Astrocyte (in vitro differentiated cells and primary cell): ENCODE measurements at places on chromosomes 5 and 9. TPM values are rescaled to one million over a fixed set of nuclear protein-coding genes. Genes with fewer than 3 reads are reported as not detected.
A peak's percentile ranks its signal among the peaks of the same experiment; 100 is the strongest.

DNA sequence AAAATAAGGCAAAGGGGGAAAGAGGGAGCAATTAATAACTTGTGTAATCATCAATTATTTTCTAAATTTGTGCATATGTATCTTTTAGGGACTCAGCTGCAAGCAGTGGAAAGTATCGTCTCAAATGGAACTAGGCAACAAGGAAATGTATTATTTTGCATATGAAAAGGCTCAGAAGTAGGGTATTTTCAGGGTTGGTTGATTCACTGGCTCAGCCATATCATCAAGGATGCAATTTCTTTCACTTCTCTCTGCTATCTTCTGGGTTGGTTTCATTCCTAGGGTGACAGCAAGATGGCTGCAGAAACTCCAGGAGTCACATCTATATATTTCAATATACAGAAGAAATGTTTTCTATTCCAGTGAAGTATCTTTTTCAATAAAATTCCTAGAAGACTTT is 509.8 kb downstream of the DMAC1 start:
- DNase-seq, result no peak

Gene ACOT12
- 0.09 TPM in 1 of 2 replicates, not detected in the other for total RNA-seq

DNA sequence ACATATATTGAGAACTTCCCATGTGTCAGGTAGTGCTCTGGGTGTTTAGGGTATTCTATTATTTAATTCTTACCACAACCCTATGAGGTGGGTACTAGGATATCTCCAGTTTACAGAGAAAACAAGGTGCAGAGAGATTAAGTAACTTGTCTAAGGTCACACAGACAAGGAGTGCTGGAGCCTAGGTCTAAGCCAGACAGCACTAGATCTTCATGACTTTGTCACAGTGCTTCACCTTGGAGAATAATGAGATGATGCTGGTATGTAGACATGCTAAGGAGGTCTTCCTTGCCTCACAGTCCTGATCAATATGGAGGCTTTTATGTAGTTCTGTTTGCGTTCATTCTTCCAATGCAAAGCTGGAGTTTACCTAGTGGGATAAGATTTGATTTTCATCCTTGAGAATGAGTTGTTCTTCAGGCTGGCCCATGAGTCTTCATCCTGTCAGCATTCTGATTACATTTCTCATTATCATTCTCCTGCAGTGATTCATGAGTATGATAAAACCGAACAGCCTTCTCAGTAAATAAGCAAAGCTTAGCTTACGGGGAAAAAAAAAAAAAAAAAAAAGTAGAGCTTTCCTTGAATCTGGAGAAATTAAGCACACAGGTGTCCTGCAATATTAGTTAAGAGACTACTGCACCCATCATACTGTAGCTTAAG is 176.3 kb downstream of the C9orf152 start:
- DNase-seq, result peak; percentile 91

Gene NR4A3
- 3.2 and 3.6 TPM in 2 replicates for total RNA-seq

GRCh38 chr5:87944553-87945285 is 323.9 kb downstream of the TMEM161B start:
- peak; percentile 66 for DNase-seq

DNA sequence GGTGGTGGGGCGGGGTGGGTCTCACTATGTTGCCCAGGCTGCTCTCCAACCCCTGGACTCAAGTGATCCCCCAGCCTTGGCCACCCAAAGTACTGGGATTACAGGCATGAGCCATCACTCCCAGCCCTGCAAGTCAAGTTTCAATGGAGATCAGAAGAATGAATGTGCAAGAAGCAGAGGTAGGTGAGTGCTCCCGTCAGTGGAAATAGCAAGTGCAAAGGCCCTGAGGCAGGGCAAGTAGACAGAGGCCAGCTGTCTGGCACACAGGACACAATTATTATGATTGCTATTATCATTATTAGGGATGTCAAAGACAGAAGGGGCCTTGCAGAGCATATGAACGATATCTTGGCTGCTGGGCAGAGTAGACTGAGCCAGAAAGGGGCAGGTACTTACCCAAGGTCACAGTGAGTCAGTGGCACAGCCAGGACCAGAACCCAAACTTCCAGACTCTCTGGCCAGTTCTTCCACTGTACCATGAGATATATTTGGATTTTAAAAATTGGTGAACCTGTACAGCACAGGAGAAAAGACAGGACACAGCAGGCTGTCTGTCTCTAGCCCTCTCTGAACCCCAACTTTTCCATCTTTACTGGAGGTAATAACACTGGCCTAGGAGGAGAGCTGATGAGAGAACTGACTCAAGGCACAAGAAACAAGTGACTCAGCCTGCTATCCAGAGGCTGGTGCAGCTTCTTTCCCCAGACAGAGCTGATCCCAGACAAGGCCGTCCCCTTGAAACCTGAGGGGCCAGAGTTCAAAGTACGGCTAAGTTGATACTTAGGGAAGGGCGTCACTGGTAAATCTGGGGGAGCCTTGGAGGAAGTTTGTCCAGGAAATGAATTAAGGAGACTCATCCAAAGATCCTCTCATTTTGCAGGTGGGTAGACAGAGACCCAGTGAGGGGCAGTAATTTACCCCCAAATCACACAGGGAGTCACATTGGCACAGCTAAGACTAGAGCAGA is 1.4 kb downstream of the HDHD3 start:
- DNase-seq, result no peak

Gene KCNIP1
- total RNA-seq, result 0.45 and 0.60 TPM in 2 replicates

GRCh38 chr5:28009576-28009975 is 971.2 kb upstream of the CDH9 start:
- peak; percentile 4 for DNase-seq

DNA sequence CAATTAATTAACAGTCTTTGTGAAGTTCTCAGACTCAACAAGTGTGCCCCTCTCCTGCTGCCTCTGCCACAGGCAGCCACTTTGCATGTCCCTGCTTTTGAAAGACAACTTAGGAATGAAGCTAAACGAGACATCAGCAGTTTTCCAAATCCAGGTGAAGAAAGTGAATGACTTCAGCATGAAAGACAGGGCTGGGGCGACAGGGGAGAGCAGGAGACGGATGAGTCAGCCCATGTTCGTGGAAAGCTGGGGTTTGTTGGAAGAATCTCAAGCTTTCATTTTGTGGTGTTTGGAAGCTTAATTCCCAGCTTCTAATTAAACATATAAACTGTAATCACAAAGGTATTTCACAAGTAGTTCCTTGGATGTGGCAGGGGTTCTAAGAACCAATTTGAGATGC is 207.8 kb upstream of the MAP3K1 start:
- peak; percentile 54 for DNase-seq

Gene SCGB3A2
- 0.59 and 0.82 TPM in 2 replicates for total RNA-seq

DNA sequence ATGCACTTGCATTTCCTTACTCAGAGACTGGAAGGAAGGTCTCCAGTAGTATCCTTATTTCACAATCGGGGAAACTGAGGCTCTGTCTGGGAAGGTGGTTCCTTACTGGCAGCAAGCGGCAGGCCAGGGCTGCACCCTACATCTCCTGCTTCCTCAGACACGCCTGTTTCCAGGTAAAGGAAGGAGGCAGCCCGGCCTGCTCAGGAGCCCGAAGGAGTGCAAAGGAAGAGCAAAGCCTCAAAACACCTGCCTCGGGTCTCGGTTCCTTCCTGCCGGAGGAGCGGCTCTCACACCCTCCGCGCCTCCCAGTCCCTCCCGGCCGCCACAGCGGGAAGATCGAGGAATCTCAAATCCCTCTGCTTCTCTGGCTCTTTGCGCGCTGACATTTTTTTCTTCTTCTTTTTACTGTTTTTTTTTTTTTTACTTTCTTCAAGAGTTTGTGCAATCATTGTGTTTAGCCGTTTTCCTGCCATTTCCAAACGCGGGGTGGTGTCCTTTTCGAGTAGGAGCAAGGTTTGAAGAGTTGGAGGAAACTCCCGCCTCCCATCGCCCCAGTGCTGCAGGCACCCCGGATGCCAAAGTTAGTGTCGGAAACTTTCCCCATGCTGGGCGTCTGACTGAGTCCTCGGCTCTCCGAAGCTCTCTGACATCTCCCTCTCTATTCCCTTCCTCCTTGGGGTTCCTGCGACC is 1.0 kb downstream of the GGTA1 start:
- DNase-seq, result no peak

GRCh38 chr5:24644761-24645160 is at the start of gene CDH10:
CDH10 (minus strand) TSS chr5:24644978; CDS start chr5:24593490, 51,488 bp downstream.
- DNase-seq, result peak; percentile 63

GRCh38 chr5:96569332-96569731 is 92.8 kb upstream of the CAST start:
- DNase-seq, result no peak

Gene SPINK4
- total RNA-seq, result not detected in 2 replicates

Gene ECM2
- total RNA-seq, result 0.18 and 0.22 TPM in 2 replicates

GRCh38 chr5:166898166-166898565 is 1393.3 kb upstream of the WWC1 start:
- no peak for DNase-seq

GRCh38 chr5:124980163-124980941 is 233.9 kb upstream of the ZNF608 start:
- DNase-seq, result no peak

DNA sequence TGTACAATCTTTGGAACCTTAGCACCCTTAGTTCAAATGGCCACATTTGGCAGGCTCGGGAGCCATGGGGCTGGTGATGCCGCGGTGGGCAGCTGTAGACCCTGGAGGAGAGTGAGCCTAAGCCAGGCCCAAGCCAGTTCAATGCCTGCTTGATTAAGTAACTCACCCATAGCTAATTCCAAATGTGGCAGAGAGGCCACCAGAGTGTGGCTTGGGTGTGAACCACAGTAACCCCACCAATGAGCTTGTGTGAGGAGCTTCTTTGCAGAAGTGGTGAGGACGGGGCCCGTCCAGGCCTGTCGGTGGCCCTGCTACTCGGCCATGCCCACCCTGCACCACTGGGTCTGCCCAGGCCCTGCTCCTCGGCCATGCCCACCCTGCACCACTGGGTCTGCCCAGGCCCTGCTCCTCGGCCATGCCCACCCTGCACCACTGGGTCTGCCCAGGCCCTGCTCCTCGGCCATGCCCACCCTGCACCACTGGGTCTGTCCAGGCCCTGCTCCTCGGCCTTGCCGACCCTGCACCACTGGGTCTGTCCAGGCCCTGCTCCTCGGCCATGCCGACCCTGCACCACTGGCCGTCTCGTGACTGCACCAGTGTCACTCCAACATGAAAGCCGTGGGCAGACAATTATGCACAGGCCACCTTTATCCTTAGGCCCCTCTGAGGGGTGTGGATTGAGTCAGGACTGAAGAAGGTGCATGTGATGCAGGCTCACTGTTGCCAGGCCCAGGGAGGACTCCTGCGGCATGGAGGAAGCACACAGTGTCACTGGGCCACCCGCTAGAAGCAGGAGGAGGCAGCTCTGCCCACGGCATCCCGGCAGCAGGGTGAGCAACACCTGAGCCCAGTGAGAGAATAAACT is 75.4 kb downstream of the MRPL36 start:
- DNase-seq, result no peak

DNA sequence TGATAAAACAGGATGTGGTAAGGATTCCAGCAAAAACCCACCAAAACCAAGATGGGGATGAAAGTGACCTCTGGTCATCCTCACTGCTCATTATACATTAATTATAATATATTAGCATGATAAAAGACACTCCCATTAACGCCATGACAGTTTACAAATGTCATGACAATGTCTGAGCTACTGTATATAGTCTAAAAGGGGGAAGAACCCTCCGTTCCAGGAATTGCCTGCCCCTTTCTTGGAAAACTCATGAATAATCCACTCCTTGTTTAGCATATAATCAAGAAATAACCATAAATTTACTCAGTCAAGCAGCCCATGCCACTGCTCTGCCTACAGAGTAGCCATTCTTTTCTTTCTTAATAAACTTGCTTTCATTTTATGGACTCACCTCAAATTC is 96.4 kb upstream of the VLDLR start:
- no peak for DNase-seq

GRCh38 chr5:93072831-93073459 is 508.1 kb downstream of the NR2F1-AS1 start:
- DNase-seq, result peak; percentile 53

DNA sequence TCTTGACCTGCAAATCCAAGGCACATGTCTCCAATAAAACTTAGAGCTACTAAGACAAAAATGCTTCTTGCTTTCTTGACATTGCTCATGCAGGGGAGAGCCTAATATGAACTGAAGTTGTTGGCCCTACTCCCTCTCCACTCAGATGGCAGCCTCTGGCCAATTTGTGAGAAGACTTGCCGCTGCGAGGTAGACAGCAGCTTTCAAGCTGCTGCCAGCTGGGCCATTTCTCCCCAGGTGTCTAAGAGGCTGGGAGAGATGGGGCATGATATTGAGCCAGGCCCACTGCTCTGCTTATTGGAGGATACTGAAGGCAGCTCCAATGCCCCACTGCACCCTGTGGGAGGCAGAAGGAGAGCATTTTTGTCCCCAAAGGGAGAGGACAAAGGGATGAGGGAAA is 380.5 kb downstream of the RASEF start:
- no peak for DNase-seq

- peak; percentile 91 for DNase-seq
These were observed 51.0 kb downstream of the IRF1 start for GRCh38 chr5:132439521-132440089.

Gene ANKRD20A1
- 0.89 and 1.2 TPM in 2 replicates for total RNA-seq

Gene ZFP2
- 0.48 and 1.1 TPM in 2 replicates for total RNA-seq

DNA sequence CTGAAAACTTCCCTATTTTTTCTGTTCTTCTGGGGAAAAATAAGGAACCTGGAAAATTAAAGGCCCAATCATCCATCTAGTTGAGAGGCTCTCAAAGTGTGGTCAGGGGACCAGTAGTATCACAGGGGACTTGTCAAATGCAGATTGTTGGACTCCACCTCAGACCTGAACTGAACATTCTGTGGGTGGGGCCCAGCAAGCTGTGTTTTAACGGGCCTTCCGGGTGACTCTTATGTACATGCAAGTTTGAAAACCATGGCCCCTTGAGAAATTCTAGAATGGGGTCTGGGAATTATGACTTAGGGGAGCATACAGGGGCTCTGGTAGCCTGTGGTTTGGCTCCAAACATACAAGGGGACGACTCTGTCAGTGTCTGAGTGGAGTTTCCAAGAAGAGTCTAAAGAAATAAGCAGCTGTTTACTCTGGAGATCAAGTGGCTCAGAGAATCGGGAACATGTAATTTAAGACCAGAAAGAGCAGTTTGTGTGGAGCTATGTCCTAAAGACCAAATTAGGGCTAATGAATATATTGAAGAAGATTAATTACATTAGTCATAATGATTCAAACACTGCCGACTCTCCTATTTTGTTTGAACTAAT is 177.4 kb downstream of the SLC28A3 start:
- no peak for DNase-seq

GRCh38 chr5:61675015-61675692 is 343.1 kb downstream of the ZSWIM6 start:
- DNase-seq, result no peak

DNA sequence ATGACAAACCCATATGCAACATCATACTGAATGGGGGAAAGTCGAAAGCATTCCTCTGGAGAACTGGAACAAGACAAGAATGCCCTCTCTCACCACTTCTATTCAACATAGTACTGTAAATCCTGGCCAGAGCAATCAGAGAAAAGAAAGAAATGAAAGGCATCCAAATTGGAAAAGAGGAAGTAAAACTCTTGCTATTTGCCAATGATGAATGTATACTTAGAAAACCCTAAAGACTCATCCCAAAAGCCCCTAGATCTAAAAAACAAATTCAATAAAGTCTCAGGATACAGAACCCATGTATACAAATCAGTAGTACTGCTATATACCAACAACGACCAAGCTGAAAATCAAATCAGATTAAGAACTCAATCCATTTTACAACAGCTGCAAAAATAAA is 66.9 kb downstream of the SPATA31C2 start:
- DNase-seq, result no peak

- peak; percentile 55 for DNase-seq
These were observed 1.1 kb downstream of the PLK2 start for GRCh38 chr5:58458743-58459145.

- peak; percentile 30 for DNase-seq
These were observed 112.4 kb downstream of the MEF2C start for GRCh38 chr5:88770276-88771257.
